Right cardiac atrium (tissue), 5 donors: ENCODE measurements at places on chromosomes 5 and 9. TPM values are rescaled to one million over a fixed set of nuclear protein-coding genes. Genes with fewer than 3 reads are reported as not detected.

NME5 gene
- 6.8 TPM for total RNA-seq

UNC5A gene
- total RNA-seq: 0.62 TPM

LRRC26 gene
- not detected for total RNA-seq

ARL14EPL gene
- not detected for total RNA-seq

SLC36A2 gene
- total RNA-seq: not detected

BTNL8 gene
- not detected for total RNA-seq

CYLC2 gene
- not detected for total RNA-seq

LRRC19 gene
- total RNA-seq: not detected

NSUN2 gene
- 31.2 TPM for total RNA-seq

NEUROG1 gene
- total RNA-seq: not detected

WWC1 gene
- 0.79 TPM for total RNA-seq

CNTNAP3 gene
- total RNA-seq: 11.7 TPM

NMUR2 gene
- not detected for total RNA-seq

GCNT1 gene
- total RNA-seq: 2.6 TPM

CCL28 gene
- total RNA-seq: 1.5 TPM

SCGB3A1 gene
- total RNA-seq: not detected

C9orf153 gene
- 0.35 TPM for total RNA-seq

CDX1 gene
- not detected for total RNA-seq

FOXD4L5 gene
- 0.09 TPM for total RNA-seq

C7 gene
- 566 TPM for total RNA-seq

PDLIM4 gene
- 58.4 TPM for total RNA-seq

FOXD4L3 gene
- not detected for total RNA-seq

PRKAA1 gene
- total RNA-seq: 35.7 TPM

SLC24A2 gene
- total RNA-seq: not detected

OMD gene
- total RNA-seq: 17.1 TPM

PPP3R2 gene
- total RNA-seq: not detected

CSNK1G3 gene
- 37.3 TPM for total RNA-seq

GLDC gene
- 0.65 TPM for total RNA-seq

LTC4S gene
- total RNA-seq: 23.4 TPM

DIPK1B gene
- 34.2 TPM for total RNA-seq
